Activated CD8-positive, alpha-beta memory T cell treated with anti-CD3 and anti-CD28 coated beads for 1 hour (primary cell): ENCODE measurements at places on chromosomes 7 and 10.

DNA sequence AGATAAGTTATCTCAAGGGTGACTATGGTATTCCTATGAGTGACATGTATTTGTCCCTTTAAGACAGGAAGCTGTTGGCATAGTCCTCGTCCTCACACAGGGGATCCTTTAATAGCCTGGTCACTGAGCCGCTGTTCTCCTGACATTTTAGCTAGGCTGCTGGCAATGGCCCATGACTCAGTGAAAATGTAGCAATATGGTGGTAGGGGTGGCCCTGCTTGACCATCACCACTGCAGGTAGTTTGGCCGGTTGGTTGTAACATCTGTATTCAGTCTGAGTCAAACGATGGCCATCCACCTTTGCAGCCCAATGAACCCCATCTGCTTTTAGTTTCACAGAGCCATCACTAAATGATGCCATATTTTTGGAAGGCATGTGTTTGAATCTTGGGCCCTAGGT lies 110.1 kb upstream of the RAB18 start:
- DNase-seq, result no peak

DNA sequence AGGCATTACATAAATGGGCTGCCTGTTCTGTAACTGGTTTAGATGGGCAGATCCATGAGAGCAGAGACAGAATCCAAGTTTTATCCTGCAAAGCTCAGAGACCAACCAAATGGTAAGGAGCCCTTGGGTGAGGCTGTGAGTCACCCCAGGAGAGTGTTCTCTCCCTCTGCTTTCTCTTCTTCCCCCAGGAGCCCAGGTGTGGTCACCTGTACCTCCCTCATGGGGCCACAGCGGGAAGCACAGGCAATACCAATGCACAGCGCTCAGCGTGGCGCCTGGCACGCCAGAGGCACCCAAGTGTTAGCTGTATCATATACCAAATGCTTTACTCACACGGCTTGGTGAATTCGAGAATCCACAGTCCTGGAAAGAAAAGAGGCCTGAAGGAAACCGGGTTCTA lies 39.4 kb downstream of the CTBP2 start:
- DNase-seq, result no peak

DNA sequence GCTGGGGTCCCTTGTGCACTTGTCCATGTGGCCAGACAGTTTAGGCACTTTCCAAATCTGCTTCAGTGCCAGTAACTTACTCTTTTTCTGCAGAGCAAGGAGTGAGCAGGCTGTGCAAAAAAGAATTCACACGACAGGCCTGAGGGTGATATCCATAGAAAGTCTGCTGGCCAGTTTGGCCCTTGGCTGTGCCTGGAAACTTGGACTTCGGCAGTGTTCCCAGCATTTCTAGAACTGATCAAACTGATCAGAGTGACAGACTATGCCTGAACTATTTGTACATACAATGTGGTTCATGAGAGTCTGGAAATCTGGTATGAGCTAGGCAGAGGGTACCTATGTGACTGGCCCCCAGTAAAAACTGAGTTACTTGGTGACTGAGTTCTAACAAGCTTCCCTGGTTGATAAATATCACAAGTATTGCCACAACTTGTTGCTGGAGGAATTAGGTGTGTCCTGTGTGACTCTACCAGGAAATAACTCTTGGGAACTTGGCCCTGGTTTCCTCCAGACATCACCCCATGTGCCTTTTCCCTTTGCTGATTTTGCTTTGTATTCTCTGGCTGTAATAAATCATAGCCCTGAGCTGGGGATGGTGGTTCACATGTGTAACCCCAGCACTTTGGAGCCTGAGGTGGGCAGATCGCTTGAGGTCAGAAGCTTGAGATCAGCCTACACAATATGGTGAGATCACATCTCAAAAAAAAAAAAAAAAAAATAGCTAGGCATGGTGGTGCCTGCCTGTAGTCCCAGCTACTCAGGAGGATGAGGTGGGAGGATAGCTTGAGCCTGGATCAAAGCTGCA lies 3.3 kb upstream of the DENND10 start:
- DNase-seq, result no peak

- DNase-seq, result peak; percentile 68
Observed at GRCh38 chr10:123994417-123995081, 98.8 kb downstream of the CHST15 start.

GRCh38 chr7:74400420-74401136 lies 53.1 kb upstream of the GTF2IRD1 start:
- no peak for DNase-seq

DNA sequence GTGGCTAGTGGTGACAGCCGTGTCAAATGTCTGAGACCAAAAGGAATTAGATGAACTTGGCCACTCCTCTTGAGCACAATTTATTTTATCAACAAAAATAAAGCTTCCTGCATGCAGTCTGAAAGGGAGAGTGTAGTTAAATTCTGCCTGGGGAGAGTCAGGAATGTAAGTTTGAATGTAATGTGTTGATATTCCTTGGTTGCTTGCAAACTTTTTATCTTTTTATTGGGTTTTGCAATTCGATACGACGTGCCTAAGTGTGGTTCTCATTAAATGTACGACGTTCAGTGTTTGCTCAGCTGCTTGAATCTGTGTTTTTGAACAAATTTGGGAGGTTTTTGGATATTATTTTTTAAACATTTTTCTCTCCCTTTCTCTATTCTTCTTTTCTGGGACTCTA lies 839.9 kb downstream of the CCSER2 start:
- DNase-seq, result no peak

- DNase-seq, result no peak
Observed at GRCh38 chr7:43454936-43455518, 127.9 kb upstream of the STK17A start.

- no peak for DNase-seq
Observed at GRCh38 chr10:117545141-117546019, 2.8 kb downstream of the EMX2 start.

GRCh38 chr10:28806488-28806941 lies 129.2 kb downstream of the BAMBI start:
- DNase-seq, result no peak

DNA sequence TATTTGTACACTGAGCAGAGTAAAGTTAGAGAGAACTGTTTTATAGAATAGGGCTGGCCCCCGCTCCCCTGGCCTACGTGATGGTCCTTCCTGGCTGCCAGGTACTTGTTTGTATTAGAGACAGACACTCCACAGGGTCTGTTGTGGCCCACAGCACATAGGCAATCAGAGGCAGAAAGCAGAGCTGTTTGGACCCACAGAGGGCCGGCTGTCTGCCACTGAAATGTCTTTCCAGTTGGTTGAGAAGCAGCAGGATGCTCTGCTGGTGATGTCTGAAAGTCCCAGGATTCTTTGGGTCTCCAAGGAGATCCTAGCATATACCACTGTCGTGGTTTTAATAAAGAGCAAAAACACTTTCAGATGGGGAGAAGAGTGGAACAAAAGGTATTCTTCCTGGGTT lies 5.2 kb downstream of the STN1 start:
- no peak for DNase-seq

GRCh38 chr7:128168667-128169210 lies 72.3 kb upstream of the LEP start:
- DNase-seq, result no peak
